Stimulated activated CD8-positive, alpha-beta memory T cell treated with anti-CD3 and anti-CD28 coated beads, Interleukin-2, amount 100 ng/mL, for 1 hour (primary cell): ENCODE measurements at places on chromosomes 6 and 20.

GRCh38 chr6:29791162-29791561, 36.5 kb upstream of the HLA-G start:
- no peak for DNase-seq

- no peak for DNase-seq
Measured at GRCh38 chr6:43093436-43094289, 17.5 kb downstream of the PTK7 start.

DNA sequence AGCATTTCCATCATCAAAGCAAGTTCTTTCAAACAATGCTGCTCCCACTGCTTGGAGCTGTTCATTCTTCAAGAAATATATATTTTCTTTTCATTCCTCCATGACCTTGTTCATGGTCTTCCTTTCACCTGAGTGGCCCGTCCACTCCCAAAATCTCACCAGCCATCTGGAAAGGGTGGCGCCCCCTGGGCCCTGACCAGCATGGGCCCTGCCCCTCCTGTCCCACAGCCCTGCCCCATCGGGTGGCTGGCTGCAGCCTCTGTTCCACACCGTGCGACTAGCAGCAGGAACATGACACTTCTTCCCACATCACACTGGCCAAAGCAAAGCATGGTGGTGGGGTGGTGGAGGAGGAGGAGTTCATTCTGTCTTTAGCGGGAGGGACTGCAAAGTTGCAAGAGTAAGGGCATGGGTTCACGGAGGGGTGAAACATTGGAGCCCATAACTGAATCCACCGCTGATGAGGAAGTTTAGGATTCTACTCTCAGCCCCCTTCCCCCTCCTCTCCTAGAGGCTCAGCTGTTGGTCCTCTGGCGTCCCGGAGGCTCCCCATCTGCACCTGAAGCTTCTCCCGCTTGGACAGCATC, 195.2 kb upstream of the SLC24A3 start:
- no peak for DNase-seq

DNA sequence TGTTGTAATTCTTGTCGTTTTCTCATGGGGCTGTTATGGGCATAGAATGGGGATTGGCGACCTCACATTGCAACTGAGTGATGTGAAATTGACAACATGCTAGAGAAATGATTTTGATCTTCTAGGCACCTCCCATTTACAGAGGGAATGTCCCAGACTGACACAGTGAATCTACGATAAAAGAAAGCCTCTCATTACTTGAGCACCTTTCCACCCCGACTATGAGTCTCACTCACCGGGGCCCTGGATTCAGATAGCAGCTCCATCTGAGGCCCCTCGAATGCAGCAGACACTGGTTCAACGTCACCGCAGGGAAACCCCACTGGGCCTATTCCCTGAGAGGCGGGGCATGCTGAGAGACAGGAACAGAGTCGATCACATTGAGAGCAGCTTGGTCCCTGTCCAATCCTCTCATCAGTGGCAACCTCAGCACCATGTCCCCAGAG, 49.1 kb downstream of the NFATC2 start:
- DNase-seq: no peak

GRCh38 chr6:149936743-149937142, 5.1 kb upstream of the ULBP2 start:
- DNase-seq: no peak

- DNase-seq: no peak
Measured at GRCh38 chr6:124885171-124885570, 77.1 kb upstream of the RNF217 start.

GRCh38 chr6:91654357-91654756, 1067.5 kb upstream of the MAP3K7 start:
- DNase-seq: no peak

DNA sequence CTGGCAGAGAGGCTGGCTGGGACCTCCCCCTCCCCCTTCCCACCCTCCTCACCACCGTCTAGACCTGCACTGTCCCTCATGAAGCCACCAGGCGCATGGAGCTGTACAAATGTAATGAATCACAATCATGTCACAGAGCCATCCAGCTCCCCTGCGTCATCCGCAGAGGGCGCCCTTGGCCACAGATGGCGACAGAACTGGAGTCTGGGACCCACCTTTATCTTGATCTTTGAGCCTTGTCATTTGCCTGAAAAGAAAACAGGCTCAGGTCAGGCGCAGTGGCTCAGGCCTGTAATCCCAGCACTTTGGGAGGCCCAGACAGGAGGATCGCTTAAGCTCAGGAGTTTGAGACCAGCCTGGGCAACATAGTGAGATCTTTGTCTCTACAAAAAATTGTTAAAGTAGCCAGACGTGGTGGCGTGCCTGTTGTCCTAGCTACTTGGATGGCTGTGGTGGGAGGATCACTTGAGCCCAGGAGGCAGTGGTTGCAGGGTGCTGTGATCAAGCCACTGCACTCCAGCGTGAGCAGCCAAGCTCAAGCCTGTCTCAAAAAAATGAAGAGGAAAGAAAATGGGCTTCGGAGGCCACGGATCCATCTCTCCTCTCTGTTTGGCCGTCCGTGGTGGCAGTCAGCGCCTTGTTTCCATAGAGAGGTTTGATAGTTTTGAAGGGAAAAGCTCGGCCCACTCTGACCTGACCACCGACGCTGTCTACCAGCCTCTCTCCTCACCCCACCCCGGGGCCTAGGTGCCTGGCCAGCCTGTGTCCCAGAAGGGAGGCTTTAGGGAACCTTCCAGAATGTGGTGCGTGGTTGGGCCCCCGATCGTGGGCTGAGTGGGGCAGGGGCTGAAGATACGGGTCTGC, 6.2 kb downstream of the COL9A3 start:
- no peak for DNase-seq

DNA sequence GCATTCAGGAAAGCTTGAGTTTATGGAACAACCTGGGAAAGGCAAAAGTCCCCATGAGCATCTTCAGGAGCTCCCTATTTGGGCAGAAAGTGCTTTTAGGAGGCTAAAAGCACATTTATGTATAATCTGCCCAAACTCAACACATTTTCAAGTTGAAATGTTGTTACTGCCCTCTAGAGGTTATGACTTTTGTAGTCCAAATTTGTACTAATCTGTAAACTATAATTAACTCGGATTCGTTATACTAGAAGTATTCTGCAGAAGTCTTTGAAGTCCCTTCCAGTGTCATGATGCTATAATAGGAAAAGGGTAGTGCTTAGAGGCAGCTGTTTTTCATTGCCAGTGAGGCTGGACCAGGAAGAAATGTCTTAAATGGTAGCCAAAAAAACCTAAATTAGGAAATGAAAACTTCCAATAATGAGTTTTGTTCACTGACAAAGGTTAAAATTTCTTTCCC, 44.8 kb upstream of the EMILIN3 start:
- no peak for DNase-seq

DNA sequence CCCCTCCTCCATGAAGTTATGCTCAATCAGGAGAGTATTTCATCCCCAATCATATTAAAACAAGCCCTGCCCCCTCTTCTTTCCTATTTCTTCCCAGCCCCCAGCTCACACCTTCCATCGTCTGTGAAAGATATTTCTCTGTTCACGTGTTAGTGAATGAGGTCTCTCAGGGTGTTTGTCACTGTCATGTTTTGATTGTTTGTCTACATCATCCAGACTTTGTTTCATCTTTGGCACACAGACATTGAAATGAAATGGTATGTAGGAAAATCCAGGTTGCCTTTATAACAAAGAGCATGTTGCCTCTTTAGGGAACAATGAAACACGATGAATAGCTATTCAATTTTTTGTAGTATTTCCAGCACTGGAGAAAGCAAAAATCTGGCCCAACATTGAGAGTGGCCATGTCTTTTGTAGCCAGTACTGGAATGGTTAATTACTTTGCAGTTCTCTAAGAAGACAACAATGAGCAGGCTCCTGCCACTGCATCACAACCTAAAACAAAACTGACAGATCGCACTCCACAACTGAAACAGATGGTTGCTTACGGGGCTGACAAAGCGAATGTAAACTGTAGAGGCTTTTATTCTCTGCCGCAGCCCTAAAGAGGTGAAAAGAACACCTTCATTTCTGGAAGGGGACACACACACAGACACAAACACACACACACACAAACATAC, 543.6 kb upstream of the CITED2 start:
- DNase-seq: no peak

- no peak for DNase-seq
Measured at GRCh38 chr20:10463622-10464021, 28.5 kb downstream of the SLX4IP start.

DNA sequence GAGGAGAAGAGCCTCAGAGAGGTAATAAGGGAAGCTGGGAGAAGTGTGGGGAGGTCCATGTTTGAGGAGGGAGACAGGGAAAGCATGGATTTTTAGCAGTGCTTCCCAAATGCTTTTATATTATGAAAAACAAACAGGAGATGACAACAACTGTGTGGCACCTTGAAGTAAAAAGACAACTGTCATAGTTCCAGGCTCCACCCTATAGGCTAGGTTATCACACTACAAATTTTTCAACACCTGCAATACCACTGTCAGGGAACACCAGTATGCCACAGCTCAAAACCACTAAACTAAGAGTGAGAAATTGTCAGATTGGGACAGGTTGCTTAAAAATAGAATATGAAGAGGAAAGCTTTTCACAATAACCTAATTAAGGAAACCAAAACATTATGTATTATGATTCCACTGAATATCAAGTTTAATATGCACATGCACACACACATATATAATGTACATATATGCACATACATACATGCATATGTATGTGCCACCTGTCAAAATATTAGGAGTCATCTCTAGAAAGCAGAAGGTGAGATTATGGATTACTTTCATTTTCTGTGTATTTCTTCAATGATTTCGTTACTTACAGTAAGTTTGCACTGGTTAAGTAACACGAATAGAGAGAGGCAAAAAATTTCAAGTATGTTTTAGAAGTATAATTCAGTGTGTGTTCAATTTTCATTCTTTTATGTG, 261.2 kb downstream of the PTPRK start:
- DNase-seq: no peak

DNA sequence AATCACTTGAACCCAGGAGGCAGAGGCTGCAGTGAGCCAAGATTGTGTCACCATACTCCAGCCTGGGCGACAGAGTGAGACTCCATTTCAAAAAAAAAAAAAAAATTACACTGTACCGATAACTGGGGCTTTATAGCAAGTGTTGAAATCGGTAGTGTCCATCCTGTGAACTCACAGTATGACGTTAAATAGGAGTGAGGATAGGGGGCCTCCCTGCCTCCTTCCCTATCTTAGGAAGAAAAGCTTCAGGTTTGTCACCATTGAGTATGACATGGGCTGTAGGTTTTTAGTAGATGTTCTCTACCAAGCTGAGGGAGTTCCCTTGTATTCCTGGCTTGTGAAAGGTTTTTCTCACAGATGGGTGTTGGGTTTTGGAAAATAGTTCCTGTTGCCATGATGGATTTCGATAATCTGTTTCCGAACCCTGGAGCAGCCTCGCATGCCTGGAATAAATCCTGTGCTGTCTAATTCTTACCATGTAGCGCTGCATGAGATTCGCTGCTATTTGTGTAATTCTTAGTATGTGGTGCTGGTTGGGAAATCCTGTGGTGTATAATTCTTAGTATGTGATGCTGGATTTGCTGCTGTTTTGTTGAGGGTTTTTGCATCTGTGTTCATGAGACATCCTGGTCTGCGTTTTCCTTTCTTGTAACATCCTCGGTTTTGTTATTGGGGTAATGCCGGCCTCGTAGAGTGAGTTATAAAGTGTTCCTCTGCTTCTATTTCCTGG, 23.6 kb downstream of the NTSR1 start:
- DNase-seq: no peak
